ENCODE measurements at places on chromosomes 2 and 18. TPM values are rescaled to one million over a fixed set of nuclear protein-coding genes. Genes with fewer than 3 reads are reported as not detected.

DNA sequence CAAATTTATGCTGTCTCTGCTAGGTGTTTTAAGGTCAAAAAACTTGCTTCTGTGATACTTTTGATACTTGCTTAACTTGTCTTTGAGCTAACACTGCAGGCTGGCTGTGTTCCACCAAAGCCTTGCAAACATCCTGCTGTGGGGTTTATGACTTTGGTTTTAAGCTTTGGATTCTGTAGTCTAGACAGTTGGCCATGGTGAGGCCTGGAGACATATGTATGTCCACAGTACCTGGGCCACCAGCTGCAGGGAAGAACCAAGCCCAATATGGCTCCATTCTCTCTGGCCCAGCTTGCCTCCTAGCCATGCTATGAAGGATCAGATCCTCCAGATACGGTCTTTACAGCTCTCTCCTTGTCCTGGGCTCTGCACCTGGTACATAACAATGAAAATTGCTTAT, 113.9 kb downstream of the INO80D start:
- no peak for DNase-seq

The CCBE1 gene
- polyA plus RNA-seq = 3.3 TPM

DNA sequence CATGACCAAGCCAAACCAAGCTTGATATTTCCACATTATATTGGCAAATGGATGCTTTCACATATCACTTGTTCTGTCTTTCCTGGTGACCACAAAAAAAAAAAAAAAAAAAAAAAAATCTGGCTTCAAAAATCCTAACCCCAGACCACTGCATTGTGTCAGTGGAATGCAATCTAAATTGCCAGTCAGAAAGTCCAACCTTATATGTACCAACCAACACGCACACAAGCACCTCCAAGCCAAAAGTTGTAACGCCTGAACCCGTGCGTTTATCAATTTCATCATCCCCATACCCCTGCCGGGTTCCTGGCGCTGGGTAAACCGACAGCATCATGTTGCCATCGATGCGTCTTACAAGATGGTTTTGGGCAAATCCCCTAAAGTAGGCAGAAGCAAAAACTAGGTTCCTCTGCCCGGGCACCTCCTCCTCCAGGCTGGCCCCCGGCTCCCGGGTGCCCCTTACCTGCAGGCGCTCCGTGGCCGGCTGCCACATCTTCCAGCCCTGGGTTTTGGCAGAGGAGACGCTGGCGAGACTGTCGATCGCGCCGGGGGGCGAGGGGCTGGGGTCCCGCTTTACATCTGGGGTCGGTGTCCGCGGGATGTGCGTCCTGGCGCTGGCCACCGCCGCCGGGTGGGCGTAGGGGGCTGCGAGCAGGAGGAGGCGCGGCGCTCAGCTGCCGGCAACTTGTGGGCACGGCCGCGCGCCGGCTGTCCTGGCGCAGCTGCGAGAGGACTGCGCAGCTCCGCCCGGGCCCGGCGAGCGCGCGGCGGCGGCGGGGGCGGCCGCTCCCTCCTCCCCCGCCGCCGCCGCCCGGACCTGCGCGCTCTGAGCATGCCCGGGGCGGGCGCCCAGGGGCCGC, at the start of gene PID1:
TSS of gene PID1 (minus strand) at position 737 of the 860 bp plus-strand sequence. CDS start at position 493, 244 bp downstream.
- no peak for DNase-seq

DNA sequence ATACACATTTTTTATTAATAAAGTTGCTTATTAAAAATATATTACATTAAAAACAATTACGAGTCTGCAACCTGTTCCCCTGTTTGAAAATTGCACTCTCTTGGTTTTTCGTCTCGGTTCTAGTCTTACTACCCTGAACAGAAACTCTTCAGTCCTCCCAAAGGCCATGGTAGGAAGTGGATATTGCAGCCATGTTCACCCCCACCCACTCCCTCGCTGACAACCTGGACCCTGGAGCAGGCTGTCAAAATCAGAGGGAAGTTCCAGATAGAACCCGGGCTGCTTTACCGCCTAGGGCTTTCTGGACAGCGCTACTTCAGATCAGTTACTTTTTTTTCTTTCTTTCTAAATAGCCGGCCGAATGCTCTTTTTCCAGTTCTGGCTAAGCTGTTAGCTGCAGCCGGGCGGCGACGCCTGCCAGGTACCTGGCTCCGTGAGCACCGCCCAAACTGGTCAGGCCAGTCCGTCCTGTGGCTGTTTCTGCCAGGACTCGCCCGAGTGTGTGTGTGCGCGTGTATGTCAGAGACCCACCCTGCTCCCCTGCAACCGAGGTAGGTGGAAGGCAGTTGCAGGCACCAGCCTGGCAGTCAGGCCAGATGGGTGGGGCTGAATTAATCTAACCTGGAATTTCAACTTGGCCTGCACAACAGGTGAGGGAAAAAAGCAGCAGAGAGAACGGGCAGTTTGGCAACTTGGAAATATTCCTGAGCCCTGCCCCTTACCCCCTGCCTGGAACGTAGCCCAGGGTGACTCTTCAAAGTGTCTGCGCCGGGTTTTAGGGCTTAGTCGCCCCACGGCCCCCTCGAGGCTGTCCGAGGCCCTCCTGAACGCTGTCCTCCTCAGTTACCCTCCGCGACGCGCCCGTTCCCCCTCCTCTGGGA, 1.1 kb upstream of the TET3 start:
- DNase-seq = no peak

The ASPRV1 gene
- polyA plus RNA-seq = 2.9 TPM

Measured in forelimb muscle (tissue), 1 donor.